ENCODE measurements at places on chromosomes 1 and 21. TPM values are rescaled to one million over a fixed set of nuclear protein-coding genes. Genes with fewer than 3 reads are reported as not detected.

The C1orf50 gene
- 10.8 TPM for total RNA-seq

The SLC9C2 gene
- total RNA-seq = not detected

The BCAR3 gene
- 35.9 TPM for total RNA-seq

The IL10RB gene
- 25.5 TPM for total RNA-seq

The VWA5B1 gene
- not detected for total RNA-seq

The AK5 gene
- 47.1 TPM for total RNA-seq

The MIXL1 gene
- not detected for total RNA-seq

DNA sequence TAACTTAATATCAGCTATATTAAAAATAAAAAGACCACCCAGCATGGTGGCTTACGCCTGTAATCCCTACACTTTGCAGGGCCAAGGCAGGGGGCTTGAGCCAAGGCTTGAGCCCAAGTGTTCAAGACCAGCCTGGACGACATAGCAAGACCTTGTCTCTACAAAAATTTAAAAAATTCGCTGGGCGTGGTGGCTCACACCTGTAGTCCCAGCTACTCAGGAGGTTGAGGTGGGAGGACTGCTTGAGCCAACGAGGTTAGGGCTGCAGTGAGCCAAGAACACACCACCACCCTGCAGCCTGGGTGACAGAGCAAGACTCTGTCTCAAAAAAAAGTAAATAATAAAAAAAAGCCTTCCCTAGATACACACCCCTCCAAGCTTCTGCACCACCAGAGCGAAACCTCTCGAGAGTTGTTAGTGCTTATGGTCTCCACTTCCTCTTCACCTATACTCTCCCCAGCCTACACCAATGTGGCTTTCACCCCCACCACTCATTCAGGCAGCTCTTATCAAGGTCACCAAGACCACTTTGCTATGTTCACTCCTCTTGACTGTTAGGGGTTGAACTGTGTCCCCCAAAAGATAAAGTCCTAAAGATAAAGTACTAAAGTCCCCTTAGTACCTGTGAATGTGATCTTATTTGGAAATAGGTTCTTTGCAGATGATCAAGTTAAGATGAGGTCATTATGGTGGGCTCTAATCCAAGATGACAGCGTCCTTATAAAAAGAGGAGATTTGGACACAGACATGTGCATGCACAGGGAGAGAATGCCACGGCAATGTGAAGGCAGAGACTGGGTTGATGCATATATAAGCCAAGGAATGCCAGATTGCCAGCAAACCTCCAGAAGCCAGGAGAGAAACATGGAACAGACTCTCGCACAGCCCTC is 6.8 kb upstream of the PPP1R15B start:
- no peak for DNase-seq

DNA sequence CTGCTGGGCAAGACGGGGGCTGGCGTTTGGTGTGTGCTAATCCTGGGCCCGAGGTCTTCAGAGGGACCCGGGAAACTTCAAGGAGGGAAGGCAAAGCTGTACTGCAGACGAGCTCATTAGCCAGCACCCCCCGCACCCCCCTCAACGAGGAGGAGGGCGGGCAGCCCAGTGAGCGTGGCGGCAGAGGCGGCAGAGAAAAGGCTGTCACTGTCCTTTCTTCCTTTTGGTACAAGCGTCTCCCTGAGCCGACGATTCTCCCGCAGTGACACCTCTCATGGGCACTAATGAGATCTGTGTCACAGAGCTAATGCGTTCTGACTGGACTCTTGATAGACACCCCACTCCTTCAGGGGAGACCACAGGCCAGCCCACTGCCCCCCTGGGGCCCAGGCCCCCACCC is 29.5 kb downstream of the DMAP1 start:
- DNase-seq = no peak

GRCh38 chr1:9630331-9631111 is 21.0 kb upstream of the PIK3CD start:
- no peak for DNase-seq

Data from sciatic nerve (tissue), 2 donors.